Mammary epithelial cell (primary cell): ENCODE measurements at places on chromosomes 13 and 19. TPM values are rescaled to one million over a fixed set of nuclear protein-coding genes. Genes with fewer than 3 reads are reported as not detected.

DNA sequence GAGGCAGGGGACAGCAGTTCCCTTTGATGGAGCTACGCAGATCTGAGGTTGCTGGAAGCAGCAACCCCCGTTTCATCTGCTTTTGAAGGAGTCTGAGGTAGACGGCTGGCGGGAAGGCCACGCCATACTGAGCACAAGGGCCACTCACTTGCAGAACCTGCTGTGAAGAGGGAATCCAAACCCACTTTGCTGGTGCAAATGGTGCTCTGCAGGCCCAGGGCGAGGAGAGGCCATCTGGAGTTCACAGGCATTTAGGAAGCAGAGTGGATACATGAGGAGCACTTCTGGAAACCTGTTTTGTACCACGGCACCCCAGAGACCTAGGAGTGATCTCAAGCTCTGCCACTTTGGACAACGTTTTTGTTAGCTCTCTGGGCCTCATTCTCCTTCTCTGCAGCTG lies 227.8 kb downstream of the UQCRFS1 start:
- no peak for DNase-seq

GRCh38 chr19:39211731-39212374 lies 7.8 kb upstream of the SYCN start:
- no peak for DNase-seq

GRCh38 chr19:1266916-1267476 lies 2.1 kb upstream of the CIRBP start:
- DNase-seq: no peak

DNA sequence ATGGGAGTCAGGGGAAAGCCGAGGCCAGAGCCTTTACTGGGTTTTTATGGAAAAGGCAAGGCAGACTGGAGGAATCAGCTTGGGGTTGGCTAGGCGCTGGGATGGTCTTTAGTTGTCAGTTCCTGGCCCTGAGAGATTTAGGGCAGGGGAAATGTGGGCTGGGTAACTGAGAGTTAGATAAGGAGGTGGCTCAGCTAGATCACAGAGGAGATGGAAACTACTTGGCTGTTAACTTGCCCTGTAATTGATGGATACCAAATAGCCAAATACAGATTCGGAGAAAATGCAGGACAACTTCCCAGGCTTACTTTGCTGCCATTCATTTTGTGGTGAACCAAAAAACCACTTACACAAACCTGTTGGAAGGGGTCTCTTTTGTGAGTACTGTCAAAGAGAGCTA lies 54.0 kb downstream of the LRCH1 start:
- no peak for DNase-seq

DNA sequence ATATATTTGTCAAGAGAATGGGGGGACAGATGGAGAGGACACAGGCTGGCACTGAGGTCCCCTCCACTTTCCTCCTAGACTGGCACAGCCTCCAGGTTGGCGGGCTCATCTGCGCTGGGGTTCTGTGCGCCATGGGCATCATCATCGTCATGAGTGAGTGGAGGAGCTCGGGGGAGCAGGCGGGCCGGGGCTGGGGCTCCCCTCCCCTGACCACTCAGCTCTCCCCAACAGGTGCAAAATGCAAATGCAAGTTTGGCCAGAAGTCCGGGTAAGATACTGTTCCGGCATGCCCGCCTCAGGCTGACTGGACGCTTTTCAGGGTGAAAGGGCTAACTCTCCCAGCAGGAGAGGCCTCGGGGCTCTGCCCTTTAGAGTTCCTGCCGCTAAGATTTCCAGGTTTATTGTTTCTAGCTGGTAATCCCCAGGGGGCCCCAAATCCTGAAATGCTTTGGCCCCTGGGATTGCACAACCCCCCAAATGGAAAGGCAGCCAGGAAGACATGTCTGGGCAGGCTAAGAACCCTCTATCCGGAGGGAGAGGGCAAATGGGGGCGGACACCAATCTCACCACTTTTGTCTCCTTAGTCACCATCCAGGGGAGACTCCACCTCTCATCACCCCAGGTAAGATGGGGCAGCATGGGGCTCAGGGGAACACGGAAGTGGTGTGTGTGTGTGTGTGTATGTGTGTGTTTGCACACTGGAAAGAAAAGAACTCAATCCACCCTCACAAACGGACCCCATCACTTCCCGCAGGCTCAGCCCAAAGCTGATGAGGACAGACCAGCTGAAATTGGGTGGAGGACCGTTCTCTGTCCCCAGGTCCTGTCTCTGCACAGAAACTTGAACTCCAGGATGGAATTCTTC lies 7.3 kb downstream of the FXYD3 start:
- peak; percentile 96 for DNase-seq

DNA sequence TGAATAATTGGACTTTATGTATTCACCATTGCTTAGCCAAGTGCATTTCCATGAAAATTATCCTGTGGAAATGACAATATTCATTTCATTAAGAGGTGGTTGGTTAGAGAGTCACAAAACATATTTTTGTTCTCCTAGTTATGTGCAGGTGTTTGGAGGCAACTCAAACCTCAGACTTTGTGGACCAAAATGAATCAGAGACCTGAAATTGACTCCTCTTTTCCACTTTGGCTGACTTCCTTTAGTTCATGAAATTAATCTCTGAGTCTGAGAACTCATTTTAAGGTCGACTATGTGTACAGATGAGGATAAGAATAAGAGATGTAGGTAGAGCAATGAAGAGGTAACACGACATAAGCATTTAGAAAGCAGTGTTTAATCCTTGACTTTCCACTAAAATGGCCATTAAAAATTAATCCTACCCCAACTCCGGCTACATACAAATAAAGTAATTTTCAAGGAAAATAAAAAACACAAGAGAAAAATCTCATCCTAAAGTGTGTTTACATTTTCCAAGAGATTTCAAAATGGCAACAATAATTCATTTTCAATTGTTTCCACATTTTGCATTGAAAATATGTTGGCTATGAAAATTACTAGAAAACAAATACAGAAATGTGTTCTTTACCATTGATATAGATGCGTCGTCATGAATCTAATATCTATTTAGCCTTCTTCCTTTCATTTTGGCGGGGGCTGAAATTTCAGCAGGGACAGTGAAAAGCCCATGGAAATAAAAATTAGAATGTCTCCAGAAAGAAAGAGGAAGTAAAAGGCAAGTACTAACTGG lies 185.4 kb upstream of the CSNK1A1L start:
- DNase-seq: no peak

- DNase-seq: peak; percentile 45
Measured at GRCh38 chr19:45638930-45639729, at the start of gene EML2. Gene EML2, minus strand, starts transcription at chr19:45639397. Its CDS starts 21 bp downstream, at chr19:45639376.

DNA sequence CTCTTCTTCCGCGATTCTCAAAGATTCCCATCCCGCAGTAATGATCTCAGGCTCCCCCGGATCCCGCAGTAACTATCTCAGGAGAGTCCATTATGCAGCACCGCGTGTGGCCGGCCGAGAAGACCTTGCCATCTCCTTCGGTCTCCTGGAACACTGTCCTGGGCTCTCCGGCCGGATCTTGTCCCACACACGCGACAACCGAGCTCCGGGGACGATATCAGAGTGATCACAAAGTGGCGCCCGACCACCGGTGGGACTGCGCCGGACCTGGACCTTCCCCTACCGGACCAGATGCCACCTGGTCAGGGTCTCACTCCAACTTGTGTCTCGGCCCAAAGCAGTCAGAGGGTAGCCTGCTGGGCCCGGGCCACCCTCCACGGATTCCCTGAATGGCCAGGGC lies 24.0 kb downstream of the MAN2B1 start:
- no peak for DNase-seq

- DNase-seq: no peak
Measured at GRCh38 chr13:24680921-24681604, 855 bp downstream of the ATP12A start.

- DNase-seq: no peak
Measured at GRCh38 chr19:5006201-5006600, 37.3 kb downstream of the KDM4B start.

DNA sequence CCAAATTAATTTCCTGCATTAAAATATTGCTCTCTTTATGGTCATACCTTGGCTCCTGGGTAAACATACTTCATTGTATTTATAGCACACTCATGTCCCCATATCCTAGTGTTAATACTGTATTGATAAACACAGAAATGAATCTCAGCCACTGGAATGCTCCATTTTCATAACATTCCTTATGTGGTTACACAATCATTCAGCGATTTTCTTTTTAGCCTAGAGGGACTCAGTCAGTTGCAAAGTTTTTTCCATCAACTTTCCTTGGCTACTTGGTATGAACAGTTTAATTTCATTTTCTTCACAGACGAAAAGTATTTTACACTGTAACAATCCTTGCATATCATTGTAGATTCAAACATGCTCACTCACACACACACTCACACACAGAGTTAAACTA lies 471.5 kb downstream of the FGF14 start:
- no peak for DNase-seq

The RNF17 gene
- not detected for polyA plus RNA-seq

The KLK10 gene
- polyA plus RNA-seq: 232 TPM

The MRPS12 gene
- polyA plus RNA-seq: 66.4 TPM
